ENCODE measurements at places on chromosomes 1 and 21. TPM values are rescaled to one million over a fixed set of nuclear protein-coding genes. Genes with fewer than 3 reads are reported as not detected.

ALX3 gene
- total RNA-seq: not detected

- DNase-seq: peak; percentile 31
These were observed 1.2 kb downstream of the MAPKAPK2 start for GRCh38 chr1:206685769-206686477.

DNA sequence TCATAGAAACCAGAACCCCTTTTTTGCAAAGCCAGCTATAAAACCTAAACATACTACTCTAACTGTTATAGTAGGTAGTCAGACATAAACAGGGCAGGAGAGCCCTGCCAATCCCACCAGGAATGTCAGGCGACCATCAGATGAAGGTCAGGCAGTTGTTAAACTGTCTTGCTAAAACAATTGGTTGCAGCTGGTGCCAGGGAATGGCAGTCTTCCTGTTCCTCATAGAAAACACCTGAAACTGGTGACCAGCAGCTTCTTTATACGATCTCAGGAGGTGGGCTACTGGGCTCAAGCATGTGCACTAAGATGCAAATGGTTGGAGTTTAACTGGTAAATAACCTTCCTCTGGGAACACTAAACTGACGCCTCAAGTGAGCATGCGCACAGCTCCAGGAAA lies 224.1 kb downstream of the COL11A1 start:
- DNase-seq: no peak

DNA sequence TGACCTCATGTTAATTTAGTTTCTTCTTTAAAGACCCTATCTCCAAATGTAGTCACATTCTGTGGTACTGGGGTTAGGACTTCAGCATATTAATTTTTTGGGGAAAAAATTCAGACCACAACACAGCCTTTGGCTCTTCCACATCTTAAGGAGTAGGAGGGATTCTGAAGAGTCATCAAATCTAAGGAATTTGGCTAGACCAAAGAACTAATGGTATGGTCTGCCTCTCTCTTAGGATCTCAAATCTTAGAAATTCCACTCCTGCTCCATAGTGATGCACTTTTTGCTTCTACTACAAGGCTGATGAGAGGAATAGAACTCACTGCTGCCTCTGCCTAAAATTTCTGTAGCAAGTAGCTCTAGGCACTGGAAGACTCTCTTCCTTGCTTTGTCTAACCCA lies 80.5 kb downstream of the NGF start:
- no peak for DNase-seq

MFN2 gene
- 48.8 TPM for total RNA-seq

DNA sequence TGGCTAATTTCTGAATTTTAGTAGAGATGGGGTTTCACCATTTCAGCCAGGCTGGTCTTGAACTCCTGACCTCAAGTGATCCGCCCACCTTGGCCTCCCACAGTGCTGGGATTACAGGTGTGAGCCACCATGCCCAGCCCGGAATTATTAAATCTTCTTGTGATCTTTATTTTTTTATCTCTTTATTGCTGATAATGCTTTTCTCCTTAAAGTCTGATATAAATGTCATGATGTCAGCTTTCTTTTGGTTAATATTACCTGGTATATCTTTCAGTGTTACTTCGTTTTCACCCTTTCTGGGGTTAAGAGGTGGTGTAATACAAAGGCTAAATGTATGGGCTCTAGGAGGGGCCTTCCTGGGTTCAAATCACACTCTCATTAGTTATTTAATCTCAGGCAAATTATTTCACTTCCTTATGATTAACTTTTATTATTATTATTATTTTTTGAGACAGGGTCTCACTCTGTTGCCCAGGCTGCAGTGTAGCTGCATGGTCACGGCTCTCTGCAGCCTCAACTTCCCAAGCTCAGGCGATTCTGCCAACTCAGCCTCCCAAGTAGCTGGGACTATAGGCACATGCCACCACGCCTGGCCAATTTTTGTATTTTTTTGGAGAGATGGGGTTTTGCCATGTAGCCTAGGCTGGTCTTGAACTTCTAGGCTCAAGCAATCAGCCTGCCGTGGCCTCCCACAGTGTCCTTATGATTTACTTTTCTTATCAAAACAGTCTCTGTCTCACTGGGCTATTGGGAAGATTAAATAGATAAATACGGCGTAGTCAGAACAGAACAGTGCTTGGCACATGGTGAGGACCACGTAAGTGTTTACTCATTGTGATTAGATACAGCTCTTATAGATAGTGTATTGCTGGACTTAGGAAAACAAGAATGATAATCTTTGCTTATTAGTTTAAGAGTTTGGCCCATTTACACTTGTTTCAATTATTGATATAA lies 216.5 kb downstream of the URB2 start:
- DNase-seq: no peak

CLCA1 gene
- not detected for total RNA-seq

LCE1D gene
- not detected for total RNA-seq

- no peak for DNase-seq
These were observed 216.5 kb downstream of the NTNG1 start for GRCh38 chr1:107357376-107357775.

DNA sequence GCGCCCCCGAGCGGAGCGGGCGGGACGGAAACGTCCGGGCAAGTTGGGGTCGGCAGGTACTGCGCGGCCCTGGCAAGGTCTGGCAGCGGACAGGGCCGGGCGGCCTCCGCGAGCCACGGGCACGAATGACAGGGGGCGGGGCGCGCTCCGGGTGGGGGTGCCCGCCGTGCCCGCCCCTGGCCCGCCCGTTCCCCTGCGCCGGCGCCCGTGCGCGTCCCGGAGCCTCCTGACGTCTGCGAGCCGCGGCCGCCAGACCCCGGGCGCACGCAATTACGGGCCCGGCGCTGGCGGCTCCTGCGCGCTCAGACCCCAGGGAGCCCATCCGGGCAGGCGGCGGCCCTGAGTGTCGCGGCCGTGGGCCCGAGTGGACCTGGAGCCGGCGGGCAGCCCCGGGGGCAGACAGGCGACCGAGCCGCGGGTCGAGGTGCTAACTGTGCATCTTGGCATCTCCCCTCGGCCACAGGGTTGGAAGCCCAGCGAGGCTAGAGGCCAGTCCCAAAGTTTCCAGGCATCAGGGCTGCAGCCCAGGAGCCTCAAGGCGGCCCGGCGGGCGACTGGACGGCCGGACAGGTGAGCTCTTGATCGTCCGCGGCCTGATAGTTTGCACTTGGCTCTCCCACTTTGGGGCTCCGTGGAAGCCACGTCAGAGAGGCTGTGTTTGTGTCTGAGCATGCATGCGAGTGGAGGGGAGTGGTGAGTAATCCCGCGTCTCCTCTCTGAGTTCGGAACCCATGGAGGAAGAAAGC lies 918 bp downstream of the MIB2 start:
- no peak for DNase-seq

GRCh38 chr1:235127732-235128455 lies 743 bp downstream of the TOMM20 start:
- no peak for DNase-seq

GRCh38 chr1:30242168-30242567 lies 481.2 kb downstream of the MATN1 start:
- DNase-seq: no peak
